ENCODE measurements at places on chromosomes 6 and 20. TPM values are rescaled to one million over a fixed set of nuclear protein-coding genes. Genes with fewer than 3 reads are reported as not detected.

NKX2-2 gene
- not detected for total RNA-seq

PSMB1 gene
- total RNA-seq, result 325 TPM

FAM120B gene
- total RNA-seq, result 21.1 TPM

GLP1R gene
- not detected for total RNA-seq

CNKSR3 gene
- total RNA-seq, result 22.3 TPM

Measured in bladder microvascular endothelial cell (primary cell).